ENCODE measurements at places on chromosomes 12 and 14.

DNA sequence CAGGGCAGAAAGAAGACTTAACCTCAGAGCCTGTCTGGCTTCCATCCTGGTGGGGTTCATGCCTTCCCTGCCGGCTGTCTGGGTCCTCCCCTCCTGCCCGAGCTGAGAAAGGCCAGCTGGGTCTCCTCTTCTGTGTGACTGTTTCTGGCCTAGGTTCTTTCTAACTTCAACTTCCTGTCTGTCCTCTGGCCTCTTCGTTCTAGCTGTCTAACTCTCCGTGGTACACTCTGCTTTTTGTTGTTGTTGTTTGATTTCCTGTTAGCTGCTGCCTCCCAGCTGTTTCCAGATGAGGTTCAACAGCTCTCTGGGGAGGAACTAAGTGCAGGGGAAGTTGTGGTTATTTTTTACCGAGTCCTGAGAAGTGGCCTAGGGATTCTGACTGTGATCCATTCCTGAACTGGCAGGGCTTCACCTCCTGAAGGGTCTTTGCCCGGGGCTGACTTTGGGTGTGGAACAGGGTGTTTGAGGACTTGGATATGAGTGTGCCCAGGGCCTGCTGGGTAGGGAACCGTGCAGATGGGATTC is 3.2 kb downstream of the MLXIP start:
- DNase-seq: peak; percentile 59

DNA sequence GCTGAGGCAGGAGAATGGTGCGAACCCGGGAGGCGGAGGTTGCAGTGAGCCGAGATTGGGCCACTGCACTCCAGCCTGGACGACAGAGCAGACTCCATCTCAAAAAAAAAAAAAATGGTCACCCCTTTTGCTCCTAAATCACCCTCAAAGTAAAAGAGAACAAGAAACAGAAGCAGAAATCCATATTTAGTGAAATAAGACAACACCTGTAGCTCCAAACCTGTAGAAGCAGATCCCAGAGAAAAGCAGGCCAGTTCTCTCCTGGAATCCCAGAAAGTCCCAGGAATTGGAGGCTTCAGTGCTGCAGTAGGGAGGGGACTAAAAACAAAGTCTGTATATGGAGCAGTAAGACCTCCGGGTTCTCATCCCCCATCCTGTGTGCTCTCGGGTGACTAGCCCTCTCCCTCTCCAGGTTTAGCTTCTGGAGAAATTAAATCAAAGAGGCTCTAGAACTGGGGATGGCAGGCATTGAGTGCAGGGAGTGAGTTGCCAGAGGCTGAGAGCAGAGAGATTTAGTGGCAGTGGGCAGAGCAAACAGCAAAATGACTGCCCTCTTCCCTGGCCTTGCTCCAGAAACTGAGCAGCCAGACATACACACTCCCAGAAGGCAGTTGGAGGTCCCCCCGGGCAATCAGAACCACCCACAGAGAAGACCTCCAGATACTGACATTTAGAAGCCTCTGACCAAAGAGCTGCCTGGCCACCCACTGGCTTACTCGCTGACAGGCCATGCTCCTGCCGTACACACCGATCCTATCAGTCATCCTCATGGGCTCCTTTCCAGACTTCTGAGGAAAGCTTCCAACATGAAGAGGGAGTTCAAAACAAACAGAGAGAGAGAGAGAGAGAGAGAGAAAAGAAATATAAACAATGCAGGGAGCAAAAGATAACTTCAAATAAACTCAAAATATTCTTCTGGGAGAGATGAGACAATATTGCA is 6.3 kb upstream of the MLXIP start:
- DNase-seq: no peak

DNA sequence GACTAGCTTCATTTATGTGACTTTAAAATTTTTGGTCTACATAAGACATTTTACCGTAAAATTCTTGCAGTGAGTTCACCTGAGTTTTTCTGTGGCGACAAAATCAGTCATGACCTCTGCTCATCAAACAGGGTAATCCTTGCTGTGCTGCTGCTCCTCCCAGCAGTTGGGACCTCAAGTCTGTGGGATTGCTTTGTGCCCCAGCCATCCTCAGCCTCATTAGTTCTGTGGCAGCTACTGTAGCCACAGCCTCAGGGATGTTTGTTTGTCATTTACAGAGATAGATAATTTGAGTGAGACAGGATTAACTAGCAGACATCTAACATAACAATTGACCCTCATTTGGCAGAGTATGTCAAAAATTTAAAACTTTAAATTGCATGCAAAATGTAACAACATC is 357.0 kb downstream of the PCNX1 start:
- no peak for DNase-seq

DNA sequence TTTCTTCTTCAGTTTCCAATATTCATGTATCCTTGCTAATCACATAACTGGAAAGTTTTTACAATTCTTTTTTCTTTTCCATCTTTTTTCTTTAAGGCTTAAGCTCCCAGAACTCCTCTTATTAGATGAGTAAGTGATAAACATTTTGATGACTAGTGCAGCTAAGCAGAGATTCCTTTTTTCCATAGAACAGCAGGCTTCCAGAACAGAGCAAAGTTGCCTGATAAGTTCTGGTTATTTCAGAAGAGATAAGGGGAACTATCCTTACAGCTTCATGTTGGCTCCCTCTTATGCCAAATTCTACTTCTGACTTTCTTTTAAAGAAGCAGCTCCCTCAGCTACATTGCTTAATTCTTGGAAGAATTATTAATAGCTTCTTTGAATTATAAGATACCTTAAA is 194.7 kb upstream of the FAR2 start:
- DNase-seq: no peak

- DNase-seq: no peak
These were observed 104.3 kb upstream of the TMCC3 start for GRCh38 chr12:94754653-94755052.

DNA sequence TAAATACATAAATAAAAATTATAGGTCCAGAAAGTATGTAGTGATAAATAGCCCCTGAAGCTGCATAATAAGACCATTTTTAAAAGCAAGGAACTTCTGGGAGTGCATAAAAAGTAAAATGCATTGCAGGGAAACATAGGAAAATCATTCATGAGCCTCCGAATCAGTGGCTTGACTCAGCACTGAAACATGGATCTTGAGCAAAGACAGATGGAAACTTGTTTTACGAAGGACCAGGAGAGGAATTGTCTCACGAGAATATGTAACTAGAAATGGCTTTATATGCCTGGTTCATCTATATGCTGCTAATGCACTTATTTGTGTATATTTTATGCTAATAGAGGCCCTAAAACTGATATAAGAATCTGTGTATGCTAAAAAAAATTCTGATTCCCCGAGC is 14.7 kb downstream of the TMEM30B start:
- DNase-seq: no peak

DNA sequence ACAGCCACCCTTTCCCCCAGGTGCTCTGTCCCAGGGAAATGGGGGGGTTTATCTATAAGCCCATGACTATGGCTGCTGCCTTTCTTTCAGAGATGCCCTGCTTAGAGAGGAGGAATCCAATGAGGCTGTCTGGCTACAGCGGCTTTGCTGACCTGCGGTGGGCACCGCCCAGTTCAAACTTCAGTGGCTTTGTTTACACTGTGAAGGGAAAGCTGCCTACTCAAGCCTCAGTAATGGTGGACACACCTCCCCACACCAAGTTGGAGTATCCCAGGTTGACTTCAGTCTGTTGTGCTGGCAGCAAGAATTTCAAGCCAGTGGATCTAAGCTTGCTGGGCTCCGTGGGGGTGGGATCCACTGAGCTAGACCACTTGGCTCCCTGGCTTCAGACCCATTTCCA is 869.2 kb downstream of the SLC6A15 start:
- no peak for DNase-seq

- no peak for DNase-seq
These were observed 21.7 kb upstream of the MIA2 start for GRCh38 chr14:39212034-39212433.

DNA sequence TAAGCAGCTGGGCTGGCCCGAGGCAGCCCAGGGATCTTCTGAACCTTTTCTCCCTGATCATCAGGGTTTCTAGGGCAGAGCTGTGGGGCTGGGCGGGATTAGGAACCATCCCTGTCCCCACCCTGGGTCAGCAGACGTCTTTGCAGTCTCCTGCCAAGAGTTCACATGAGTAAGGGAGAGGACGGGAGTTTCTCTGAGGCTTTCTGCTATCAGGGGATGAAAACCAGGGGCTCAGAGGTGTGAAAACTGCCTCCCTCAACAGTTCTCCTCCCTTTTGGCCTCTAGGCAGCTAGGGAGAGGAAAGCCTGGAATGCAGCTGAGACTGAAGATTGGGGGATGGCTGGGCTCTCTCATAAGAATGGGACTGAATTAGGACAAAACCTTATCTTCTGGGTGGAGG is 7.9 kb downstream of the ZNF385A start:
- no peak for DNase-seq

- DNase-seq: no peak
These were observed 46.2 kb downstream of the WIF1 start for GRCh38 chr12:65074932-65075331.

- no peak for DNase-seq
These were observed 17.6 kb downstream of the UBE3B start for GRCh38 chr12:109495012-109495411.

DNA sequence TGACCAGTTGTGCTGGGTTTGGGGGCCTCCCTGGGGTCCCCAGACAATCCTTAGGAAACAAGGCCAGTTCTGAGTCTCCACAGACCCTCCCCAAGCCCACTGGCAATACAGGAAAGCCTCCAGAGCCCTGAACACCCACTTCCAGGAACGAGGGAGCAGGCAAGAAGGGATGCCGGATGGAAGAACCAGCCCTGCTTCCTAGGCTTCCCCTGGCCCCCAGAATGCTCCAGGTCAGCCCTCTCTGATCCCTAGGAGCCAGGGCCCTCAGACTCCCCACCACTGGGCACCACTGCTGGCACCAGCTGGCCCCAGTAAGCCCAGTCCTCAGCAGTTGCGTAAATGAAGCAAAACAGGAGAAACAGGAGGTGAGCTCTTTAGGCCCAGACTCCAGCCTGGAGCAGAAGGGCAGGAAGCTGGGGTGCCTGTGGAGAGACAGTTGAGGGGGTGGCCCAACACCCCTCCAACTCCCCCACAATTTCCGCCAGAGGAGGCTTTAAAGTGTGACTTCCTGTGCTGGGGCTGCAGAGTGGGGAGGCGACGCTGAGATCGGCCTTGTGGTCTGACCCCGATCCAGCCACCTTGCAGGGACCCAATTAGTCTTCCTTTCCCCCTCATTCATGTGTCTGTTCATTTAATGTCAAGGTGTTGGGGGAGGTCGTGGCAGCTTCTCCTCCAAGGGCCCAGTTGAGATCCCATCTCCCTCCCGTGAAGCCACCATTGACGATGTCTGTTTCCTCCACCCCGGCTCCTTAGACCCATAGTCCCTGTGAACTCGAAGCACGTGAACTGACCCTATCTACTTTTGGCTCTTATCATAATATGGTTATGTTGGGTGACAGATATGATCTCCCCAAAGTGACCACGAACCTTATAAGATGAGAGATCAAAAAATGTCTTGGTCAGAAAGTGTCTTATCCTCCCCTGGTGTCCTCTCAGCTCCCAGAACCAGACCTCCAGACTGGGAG is 4.7 kb downstream of the TNFRSF1A start:
- no peak for DNase-seq

- peak; percentile 43 for DNase-seq
These were observed 28.7 kb downstream of the COX8C start for GRCh38 chr14:93375673-93376156.

DNA sequence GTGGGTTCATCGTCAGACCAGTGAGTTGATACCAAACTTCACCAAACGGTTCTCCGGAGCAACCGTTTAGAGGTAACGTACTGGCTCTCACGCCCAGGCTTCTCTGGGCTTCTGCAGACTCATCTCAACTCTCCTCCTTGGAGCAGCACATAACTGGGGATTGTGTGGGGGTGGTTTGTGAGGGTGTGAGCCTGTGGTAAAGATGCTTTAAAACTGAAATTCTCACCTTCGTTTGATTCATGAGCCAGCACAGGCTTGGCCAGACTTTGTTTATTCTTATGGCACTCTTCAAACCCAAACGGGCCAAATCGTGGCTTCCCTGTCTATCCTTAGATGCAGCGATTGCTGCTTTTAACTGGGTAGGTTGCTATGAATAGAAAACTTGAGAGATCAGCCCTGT is 121.3 kb downstream of the SAMD4A start:
- DNase-seq: no peak

DNA sequence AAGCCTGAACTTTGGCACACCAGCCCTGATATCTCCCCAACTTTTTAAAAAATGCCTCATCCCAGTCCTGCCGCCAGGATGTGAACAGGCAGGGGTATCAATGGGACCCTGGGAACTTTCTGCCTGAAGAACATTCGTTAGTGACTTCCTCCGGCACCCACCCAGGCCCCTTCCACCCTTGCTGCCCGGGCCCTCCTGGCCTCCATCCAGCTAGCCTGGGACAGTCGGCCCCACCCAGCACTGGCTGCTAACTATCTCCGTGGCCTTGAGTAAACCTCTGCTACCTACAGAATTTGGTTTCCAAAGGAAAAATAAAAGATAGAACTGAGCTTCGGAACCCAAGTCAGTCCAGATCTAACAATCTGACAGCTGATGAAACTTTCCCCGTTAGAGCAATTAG is 14.3 kb downstream of the SCARB1 start:
- no peak for DNase-seq

DNA sequence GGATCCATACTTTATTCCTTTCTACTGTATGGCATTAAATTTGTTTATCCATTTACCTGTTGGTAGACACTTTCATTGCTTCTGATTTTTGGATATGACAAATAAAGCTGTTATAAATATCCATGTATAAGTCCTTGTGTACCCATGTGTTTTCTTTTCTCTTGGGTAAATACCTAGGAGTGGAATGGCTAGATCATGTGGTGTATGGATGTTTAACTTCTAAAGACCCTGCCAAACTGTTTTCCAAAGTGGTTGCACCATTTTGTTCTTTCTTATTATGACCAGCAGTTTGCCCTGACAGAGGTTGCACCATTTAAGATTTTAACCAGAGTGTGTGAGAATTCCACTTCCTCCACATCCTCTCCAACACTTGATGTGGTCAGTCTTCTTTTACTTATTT is 6.0 kb upstream of the DAZAP2 start:
- DNase-seq: no peak

GRCh38 chr14:102900631-102901571 is 21.6 kb upstream of the AMN start:
- peak; percentile 82 for DNase-seq

DNA sequence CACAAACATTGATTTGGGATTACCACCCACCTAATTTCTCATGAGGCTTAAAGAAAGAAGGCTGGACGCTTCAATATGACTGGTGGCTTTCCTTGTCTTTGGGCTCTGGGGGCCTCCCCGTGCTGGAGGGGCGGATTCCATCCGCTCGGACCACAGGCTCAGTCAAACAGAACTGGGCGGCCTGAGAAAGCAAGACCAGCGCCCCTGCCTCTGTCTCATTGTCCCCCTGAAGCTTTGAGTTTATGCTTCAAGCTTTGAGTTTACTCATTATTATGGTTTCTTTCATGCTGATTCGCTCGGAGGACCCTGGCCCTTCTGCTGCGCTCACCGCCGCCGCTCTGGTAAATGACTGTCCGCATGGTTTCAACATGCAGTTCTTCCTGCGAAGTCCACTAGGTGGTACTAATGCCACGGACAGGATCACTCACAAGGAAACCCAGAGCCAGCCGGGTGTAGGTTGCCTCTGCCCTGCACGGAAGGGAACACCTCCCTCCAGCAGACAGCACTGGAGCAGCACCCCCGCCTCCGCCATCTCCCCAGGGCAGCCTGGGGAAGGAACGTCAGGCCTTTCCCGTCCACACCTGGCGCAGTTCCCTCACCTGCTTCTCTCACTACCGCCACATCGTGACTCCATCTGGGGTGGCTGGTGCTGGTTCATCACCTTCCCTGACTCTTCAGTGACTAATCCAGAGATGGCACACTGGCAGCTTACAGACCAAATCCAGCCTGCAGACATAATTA is 13.2 kb upstream of the TIGAR start:
- DNase-seq: peak; percentile 47
